ENCODE measurements at places on chromosomes 2 and 18.

GRCh38 chr18:46366751-46367376 lies 262.7 kb downstream of the HAUS1 start:
- DNase-seq: no peak

DNA sequence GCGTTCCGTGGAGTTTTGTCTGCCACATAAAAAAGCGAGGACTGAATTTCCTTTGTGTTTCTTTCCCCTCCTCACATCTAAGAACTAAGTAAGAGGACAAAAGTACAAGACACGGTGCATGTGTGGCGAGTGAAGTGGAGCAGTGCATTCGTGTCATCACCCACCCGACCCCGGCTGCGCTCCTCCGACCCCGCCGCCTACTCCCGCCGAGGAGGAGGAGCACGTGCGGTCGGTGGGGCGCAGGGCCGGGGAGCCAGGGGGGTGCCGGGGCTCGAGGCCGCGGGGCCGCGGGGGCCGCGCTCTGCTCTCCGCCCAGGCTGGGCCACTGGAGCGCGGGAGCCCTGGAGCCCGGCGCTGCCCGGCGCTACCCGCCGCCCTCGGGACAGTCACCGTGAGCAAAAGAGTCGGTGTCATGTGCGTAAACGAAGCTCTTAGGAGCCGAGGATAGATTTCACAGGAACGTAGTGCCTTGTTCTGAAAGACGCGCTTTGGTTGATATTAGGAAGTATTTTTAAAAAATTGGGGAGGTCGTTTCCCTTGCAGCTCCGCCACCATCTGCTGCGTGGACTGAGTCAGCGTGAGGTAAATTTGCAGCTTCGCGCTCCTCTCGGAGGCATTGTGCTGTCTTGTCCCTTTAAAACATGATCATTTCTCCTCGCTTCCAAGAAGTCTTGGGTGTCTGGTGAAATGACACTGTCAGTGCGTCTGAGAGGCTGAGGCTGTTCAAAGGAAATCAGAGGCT lies 11.0 kb downstream of the TBR1 start:
- no peak for DNase-seq

DNA sequence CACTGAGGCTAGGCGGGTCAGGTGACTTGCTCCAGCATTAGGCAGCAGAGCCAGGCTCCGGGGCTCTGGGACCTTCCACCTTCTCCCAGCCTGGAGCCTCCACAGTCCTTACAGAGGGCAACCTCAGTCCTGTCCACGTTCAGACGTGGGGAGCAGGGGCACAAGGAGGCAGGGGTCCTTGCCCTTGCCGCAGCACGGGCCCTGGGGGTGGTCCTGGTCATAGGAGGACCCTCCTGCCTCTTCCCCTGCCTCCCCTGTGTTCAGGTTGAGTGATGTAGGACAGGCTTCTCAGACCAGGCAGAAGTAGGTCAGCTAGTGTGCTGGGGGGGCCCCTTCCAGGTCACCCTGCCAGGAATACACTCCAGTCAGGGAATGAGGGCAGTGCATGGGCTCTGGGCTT lies 5.4 kb upstream of the ARHGEF4 start:
- no peak for DNase-seq

GRCh38 chr2:124317628-124318027 lies 292.5 kb downstream of the CNTNAP5 start:
- DNase-seq: no peak

DNA sequence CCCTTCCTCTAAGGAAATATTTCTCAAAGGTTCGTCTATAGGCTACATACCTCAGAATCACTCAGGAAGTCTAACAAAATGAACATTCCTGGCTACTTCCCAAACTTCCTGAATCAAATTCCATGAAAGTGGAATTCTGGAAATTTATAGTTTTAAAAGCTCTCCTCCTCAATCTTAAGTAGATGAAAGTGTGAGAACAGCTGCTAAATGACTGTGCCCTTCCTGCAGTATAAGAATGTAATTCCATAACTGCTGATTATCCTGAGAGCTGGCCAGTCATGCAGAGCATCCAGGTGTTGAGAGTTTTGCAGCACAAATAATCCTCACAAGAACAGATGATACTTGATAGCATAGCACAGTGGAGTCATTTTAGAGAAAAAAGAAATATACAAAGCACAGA lies 265.0 kb downstream of the KCNJ3 start:
- no peak for DNase-seq

- DNase-seq: no peak
These were observed 88.4 kb upstream of the ARL5A start for GRCh38 chr2:151916632-151917031.

- no peak for DNase-seq
These were observed 164.0 kb upstream of the SESTD1 start for GRCh38 chr2:179428649-179429048.

DNA sequence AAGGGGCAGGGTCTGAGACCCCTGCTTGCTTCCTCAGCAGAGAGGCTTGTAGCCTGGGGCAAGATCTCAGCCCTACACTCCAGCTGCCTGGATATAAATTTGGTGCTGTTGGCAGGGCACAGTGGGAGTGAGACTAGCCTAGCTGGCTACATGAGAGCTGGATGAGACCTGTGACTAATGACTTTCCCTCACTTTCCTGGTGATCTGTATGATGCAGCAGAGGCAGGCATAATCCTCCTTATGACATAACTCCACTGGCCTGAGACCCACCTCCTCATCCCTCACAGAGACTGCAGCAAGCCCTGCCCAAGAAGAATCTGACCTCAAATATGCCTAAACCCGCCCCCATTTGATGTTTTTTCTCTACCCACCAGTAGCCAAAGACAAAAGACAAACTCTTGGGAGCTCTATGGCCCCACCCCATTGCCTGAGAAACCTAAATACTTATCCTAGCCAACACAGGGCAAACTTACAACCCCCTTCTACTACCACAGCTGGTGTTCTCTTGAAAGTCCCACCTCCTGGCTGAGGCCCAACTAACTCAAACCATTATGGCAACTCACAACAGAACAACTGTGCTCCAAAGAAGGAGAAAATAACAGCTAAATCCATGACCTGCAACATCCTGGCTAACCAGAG lies 102.7 kb downstream of the NR4A2 start:
- no peak for DNase-seq

- no peak for DNase-seq
These were observed 18.9 kb downstream of the SAG start for GRCh38 chr2:233326500-233326899.

DNA sequence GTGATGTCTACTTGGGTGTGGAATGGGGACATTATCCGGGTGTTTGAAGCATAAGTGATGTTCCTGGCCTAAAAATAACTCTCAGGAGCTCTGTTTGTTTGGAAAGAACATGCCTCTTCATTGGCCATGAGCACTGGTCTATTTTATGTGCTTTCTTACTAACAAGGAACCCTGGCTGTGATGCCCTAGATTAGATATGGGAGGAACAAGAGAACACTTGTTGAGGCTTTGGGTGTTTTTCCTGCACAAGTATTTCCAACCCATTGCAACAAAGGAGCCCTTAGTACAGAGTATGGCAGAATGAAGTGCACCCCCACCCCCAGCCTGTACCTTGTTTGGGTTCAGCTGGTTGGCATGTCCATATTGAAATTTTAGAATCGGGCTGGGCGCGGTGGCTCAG lies 95.9 kb downstream of the SLC4A3 start:
- DNase-seq: no peak

DNA sequence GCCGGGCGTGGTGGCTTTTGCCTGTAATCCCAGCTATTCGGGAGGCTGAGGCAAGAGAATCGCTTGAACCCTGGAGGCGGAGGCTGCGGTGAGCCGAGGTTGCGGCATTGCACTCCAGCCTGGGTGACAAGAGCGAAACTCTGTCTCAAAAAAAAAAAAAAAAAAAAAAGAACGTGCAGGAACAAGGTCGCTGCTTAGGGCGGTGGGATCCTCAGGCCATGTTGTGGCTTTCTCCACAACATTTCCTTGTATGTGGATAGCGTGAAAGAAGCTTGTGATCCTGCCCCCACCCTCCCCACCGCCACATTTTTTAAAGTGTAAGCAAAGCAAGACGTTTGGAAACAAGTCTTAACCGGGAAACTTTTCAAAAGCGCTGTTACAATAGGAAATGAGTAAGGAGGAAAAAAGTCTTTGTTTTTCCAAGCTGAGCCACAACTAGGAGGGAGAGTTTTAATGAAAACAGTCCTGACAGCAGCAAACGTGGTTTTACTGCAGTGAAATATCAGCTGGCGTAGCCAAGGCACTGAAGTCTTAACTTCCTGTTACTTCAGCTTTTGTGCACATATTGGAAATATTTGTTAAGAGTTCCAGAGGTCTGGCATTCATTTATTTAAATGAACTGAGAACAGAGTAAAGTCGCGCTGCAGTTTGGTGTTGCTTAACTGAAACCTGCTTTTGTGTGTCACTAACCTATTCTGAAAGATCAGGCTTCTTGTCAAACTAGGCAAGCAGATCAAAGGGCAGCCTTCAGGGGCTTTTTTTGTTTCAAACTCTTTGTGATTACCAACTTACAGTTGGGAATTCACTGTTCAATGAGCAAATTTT lies 3.8 kb downstream of the TGIF1 start:
- peak; percentile 60 for DNase-seq

- no peak for DNase-seq
These were observed 257.9 kb upstream of the ATP5MC3 start for GRCh38 chr2:175439416-175439815.

GRCh38 chr2:129748250-129748649 lies 231.2 kb upstream of the RAB6C start:
- DNase-seq: no peak

GRCh38 chr18:12476955-12477354 lies 69.2 kb downstream of the PRELID3A start:
- no peak for DNase-seq
